ENCODE measurements at places on chromosomes 7 and 10.

- no peak for DNase-seq
Measured at GRCh38 chr7:98134420-98135228, 28.0 kb downstream of the LMTK2 start.

DNA sequence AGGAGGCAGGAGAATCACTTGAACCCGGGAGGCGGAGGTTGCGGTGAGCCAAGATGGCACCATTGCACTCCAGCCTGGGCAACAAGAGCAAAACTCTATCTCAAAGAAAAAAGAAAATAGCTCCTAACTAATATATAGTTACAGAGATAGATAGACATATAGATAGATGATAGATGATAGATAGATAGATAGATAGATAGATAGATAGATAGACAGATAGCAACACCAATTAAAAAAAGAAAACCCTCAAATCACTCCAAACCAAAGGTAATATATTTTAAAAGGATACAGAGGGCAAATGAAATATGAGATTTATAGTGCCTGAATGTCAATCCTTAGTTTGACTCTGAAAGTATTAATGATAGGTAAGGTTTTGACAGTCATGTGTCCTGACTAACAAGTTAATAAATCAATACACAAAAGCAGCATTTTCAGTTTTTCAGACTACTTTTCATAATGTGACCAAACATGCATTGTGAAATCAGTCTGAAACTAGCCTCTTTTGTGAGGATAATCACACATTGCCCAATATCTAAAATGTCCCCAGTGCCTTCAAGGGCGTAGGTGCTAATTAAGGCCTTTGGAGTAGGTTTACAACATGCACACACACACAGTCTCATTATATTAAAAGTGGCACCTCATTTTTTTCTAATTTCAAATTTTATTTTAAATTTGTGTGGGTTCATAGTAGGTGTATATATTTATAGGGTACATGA is 61.2 kb downstream of the BPGM start:
- no peak for DNase-seq

- DNase-seq: no peak
Measured at GRCh38 chr10:79191951-79192676, 123.3 kb downstream of the ZMIZ1 start.

GRCh38 chr10:51658000-51658399 is 41.4 kb downstream of the CSTF2T start:
- peak; percentile 33 for DNase-seq

GRCh38 chr10:130138479-130138866 is 2.3 kb downstream of the GLRX3 start:
- DNase-seq: peak; percentile 60

DNA sequence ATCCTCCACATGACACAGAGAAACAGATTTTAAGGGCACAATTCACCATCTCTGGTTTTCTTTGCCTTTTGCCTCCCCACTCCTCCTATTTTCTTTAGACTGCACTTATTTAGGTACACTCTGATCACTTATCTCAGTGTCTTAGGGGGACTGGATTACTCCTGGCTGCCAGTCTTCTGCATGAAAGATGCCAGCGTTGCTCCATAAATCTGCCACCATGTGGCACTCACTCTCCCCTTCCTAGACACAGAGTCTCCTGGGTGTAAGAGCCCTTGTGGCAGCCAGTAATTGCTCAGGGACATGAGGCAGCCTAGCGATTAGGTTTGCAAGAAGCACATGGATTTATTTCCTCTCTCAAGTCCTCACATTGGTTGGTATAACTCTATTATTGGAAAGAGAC is 34.5 kb upstream of the RBM20 start:
- DNase-seq: no peak

- peak; percentile 48 for DNase-seq
Measured at GRCh38 chr10:94286901-94287300, 75.8 kb downstream of the NOC3L start.

DNA sequence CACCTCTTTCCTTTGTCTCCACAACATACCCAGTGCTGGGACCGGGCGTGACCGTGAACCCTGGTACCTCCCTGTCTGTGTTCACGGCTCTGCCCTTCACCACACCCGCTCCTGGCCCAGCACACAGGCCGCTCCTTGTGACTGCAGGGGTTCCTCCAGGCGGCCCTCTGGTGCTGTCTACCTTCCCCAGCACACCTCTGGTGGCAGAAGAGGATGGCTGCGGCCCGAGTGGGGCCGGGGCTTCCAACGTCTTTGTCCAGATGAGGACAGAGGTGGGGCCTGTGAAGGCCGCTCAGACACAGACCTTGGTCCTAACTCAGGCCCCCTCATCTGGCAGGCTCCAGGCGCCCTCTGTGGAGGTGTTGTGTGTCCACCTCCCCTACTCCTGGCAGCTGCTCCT is 55.4 kb upstream of the SGMS1 start:
- no peak for DNase-seq

- DNase-seq: no peak
Measured at GRCh38 chr7:76278540-76278939, 23.9 kb upstream of the HSPB1 start.

DNA sequence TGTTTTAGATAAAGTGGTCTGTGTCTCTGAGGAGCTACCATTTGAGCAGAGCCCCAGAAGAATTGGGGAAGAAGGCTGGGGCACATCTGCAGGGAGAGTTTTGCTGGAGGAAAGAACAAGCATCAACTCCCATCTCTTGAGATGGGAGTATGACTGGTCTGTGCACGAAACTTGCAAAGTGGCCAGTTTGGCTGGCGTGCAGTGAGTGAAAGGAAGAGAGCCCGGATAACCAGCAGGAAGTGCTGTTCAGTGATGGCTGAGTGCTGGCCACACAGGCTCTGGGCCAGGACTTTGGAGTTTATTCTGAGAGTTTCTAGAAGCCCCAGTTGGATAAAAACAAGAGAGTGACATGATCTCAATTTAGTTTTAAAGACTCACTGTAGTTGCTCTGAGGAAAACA is 34.4 kb upstream of the SVIL start:
- DNase-seq: no peak

DNA sequence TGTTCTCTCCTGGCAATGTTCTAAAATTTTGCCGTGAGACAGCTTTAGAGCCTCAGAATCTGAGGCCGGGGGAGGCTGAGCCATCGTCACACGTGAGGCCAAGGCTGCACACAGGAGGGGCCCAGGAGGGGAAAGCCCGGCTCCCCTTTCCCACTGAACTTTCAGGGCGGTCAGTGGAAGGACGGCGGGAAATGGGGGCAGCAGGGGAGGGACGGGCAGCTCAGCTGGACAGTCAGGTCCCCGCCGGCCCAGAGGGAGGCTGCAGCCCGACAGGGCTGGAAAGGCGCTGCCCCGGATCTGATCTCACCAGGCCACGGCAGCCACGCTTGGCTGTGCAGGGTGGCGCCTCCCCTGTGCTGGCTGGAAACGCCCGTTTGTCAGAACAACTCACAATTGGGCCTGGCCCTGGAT is 43.3 kb upstream of the ADGRA1 start:
- DNase-seq: peak; percentile 34

DNA sequence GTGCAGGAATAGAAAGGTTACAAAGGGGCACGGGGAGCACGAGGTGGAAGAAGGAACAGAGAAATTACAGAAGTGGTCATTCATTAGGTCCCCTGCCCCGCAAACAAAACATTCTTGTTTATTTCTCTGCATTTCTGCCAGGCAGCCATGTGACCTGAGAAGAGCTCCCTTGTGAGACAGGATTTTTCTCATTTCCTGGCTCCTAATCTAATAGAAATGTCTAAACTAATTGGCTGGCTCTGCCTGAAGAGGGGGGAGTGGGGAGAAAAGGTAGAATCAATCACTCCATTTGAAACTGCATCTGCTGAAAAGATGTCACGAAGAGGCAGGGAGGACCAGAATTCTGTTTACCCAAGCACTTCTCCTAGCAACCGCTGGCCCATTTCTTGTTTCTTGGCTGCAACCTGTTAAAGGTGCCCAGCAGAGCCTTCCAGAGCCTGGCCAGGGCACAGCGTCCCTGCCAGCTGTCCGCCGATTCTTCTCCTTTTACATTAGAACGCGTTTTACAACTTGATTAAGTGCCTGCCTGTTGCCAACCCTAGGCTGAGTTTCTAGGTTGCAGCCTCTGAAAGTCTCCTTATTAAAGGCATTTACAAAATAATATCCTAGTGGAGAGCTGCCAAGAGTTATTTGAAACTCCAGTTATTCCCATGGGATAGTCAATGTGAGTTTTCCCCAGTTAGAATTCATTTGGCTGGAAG is 1227.6 kb downstream of the TYW1 start:
- DNase-seq: no peak

- no peak for DNase-seq
Measured at GRCh38 chr7:45072131-45073030, 16.4 kb downstream of the NACAD start.

DNA sequence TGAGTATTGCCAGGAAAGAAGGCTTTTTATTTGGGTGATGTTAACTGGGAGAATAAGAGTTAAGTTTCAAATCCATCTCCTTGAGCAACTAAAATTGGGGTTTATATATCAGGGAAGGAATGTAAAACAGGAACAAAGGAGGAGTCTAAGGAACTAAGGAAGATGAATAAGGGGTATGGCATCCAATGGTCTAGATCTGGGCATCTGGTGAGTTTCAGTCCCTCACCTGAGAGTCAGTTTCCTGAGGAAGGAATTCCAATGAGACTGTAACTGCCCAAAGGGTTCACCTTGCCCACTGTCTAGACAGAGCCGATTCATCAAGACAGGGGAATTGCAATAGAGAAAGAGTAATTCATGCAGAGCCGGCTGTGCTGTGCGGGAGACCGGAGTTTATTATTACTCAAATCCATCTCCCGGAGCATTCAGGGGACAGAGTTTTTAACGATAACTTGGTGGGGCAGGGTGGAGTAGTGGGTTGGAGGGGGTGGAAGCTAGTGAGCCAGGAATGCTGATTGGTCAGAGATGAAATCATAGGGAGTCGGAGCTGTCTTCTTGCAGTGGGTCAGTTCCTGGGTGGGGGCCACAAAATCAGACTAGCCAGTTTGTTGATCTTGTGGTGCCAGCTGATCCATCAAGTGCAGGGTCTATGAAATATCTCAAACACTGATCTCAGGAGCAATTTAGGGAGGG is 188.3 kb upstream of the STK17A start:
- DNase-seq: no peak

- no peak for DNase-seq
Measured at GRCh38 chr10:131418681-131419080, 107.2 kb upstream of the TCERG1L start.

DNA sequence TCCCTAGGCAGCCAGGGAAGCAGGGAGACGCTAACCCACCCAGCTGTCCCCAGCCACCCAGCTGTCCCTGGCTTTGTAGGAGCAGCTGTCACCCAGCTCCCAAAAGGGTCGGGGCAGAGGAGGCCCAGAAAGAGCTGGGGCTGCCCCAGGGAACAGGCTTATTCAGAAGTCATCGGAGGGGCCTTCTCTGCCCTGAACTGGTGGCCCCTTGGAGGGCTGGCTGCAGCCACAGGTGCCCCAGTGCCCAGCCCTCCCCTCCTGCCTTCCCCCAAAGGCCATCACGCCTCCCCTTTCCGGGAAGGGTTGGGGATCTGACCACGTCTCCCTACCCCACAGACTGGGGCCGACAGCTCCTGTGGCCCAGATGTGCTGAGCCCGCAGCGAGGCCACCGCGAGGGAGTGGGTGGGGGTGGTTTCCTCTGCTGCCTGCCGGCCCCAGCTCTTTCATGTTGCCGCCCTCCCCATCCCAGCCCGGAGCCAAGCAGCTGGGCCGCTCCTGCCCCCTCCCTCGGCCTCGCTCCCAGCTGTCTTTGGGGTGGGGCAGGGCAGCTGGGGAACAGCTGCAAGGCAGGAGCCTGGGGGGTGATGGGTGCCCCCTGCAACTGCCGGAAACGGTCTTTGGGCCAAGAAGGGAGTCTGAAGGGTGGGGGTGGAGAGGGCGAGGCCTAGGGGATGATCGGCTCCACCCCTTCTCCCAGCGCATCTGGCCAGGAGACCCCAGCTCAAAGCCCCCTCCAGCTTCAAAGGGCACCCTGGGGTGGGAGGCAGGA is 16.8 kb downstream of the TRIM8 start:
- peak; percentile 90 for DNase-seq

DNA sequence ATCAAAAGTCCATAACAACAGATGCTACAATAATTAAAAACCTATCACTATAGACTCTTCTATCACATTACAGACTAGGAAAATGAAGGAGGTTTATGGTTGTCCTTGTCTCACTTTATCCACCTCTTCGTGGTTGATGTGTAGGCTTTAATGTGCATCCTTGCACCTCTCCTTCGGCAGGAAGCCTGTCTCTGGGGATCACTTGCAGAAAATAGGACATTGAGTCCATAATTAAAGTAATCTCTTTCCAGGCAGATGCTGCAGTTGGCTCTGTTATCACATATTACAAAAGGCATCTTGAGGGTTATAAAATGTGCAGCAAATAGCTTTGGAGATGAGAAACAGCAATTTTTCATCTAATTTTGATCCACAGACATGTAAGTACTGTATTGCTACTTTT is 168.4 kb downstream of the RELN start:
- DNase-seq: no peak

- DNase-seq: no peak
Measured at GRCh38 chr7:100221231-100221718, 1.5 kb downstream of the PVRIG start.

DNA sequence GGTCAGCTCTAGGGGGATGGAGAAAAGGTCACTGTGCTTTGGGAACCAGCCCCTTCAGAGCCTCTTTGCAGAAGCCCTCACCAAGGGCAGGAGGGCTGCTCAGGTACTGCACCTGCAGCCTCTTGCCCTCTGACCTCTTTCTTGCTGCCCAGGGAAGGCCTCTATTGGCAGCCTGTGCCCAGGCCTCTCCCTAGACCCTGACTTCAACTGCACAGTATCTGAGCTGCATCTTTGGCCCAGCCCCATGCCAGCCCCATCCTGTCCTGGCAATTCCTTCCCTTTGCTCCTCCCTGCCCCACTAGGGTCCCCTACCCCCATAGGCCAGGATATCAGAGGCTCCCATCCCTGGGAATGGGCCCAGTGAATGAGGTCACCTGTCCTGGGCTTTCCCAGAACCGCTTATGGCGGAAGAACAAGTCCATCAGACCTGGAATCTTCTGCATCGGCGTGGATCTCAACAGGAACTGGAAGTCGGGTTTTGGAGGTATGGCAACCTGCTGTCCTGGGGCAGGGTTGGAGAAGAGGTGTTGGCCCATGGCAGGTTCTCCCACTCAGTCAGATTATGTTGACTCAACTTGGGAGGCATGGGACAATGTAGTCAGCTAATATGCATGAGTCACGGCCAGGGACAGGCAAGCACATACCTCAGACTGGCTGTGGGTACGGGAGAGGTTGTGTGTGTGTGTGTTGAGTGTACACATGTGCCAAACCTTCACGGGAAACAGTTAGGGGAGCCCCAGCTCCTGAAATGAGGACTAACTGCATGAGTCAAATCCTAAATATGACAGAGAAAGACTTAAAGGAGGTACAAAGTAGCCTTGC is 17.1 kb upstream of the CPA1 start:
- DNase-seq: peak; percentile 74

- no peak for DNase-seq
Measured at GRCh38 chr7:142391191-142391992, 133.5 kb upstream of the PRSS58 start.

GRCh38 chr7:102454468-102454867 is 10.2 kb downstream of the ALKBH4 start:
- DNase-seq: no peak

DNA sequence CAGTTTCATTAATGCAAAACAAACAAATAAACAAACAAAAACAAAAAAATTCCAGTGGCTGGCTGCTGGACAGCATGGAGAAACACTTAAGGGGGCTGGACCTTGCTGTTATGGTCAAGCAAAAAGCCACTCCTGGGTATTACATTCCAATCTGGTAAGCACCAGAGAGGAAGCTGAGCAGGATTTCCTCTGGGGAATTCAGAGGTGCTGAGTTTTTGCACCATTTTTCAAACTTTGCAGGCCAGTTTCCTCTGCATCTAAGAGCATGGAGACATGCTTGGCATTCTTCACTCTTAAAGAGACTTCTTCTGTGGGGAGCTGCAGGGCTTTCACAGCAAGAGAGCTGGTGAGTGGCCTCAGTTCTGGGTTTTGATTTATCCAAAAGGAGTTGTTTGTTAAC is 84.5 kb downstream of the FZD1 start:
- DNase-seq: no peak

GRCh38 chr10:17122726-17123661 is 6.6 kb downstream of the CUBN start:
- DNase-seq: no peak

Measured in umbilical cord (tissue), 2 donors.